ENCODE measurements at places on chromosomes 7 and 10.

DNA sequence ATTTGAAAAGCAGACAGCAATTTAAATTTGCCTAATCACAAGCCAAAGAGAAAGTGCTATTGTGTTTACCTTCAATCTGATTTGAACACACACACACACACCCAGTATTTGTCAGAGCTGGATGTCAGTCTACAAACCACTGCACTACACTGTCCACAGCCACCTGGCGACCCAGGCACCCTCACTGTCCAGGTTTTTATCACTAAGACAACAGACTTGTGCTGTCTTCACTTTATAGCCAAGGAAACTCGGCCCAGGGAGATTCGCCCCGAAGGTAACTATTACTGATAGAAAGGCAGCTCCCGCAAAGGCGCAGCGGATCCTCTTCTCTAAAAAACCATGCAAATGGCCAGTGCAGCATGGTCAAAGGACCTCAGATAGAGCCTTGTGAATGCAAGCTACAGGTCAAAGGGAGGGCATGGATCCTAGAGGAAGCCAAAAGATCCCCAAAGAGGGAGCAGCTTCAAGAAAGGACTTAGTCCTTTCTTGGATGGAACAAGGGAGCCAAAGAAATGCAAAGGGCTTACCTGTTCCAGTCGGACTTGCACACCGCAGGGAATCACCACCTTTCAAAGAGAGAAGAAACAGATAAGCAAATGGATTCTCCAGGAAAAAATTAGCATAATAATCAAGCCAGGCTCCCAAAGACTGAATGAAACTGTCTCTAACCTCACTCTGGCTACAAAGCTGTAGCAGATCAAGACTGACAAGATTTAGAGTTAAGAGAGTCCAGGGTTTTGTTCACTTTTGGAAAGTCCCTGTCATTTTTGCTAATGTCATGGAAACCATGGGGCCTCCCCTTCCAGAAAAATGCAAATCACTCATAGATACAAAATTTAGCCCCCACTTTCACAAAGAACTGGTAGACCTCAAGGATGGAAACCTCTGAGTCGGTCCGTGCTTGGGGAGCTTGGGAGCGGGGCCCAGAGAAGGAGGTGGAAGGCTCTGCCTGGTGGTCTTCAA lies 101.1 kb downstream of the TNS3 start:
- DNase-seq = no peak

- DNase-seq = no peak
Measured at GRCh38 chr10:35236739-35237138, 99.6 kb upstream of the CCNY start.

GRCh38 chr7:117190746-117191435 lies 132.0 kb downstream of the WNT2 start:
- DNase-seq = no peak

DNA sequence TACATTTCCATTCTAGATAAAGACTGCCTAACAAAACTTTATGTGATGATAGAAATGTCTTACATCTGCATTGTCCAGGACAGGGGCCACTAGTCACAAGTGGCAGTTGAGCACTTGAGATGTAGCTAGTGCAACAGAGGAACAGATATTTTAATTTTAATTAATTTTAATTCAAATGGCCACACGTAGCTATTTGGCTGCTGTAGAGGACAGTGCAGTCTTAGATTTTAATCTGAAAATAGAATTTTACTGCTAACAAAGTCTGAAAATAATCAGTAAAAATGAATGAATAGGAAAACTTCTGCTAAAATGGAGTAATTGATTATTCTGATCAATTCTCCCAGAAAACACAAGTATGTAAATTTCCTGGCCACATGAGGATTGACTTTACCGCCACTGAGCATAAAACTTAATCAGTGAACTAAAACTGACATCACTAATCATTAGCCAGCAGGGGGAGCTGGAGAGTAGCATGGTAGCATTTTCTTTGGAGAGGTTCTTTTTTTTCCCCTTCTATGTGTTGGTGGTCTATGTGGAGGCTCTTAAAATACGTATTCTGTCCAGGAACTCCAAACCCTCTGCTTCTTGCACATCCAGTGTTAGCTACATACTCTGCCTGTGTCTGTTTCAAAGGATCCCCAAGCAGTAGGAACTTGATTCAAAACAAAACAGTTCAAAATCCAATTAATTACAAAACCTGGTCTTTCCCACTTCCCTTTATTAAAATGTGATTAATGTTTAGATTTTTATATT lies 52.1 kb downstream of the TSPAN12 start:
- no peak for DNase-seq

- no peak for DNase-seq
Measured at GRCh38 chr7:25173184-25173583, 48.1 kb upstream of the CYCS start.

DNA sequence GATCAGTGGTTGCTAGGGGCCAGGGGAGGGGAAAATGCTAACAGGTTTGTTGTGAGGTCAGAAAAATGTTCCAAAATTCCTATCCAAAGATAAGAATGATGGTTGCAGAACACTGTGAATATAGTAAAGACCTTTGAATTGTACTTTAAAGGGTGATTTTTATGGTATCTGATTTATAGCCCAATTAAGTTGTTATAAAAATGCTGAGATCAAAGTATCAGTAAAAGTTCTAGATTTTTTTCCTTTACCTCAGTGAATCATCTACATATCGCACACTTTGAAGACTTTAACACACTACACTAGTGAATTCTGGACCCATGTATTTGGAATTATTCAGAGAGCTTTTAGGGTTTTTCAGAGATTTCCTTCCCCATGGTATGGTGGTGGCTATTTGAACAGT lies 275.4 kb downstream of the WDR37 start:
- no peak for DNase-seq

- no peak for DNase-seq
Measured at GRCh38 chr7:27944643-27945042, 204.7 kb downstream of the TAX1BP1 start.
